ENCODE measurements at places on chromosomes 13 and 19.

GRCh38 chr13:48006396-48006795 is 5.3 kb upstream of the SUCLA2 start:
- no peak for DNase-seq

GRCh38 chr19:21519488-21519887 is 14.1 kb downstream of the ZNF429 start:
- DNase-seq = no peak

DNA sequence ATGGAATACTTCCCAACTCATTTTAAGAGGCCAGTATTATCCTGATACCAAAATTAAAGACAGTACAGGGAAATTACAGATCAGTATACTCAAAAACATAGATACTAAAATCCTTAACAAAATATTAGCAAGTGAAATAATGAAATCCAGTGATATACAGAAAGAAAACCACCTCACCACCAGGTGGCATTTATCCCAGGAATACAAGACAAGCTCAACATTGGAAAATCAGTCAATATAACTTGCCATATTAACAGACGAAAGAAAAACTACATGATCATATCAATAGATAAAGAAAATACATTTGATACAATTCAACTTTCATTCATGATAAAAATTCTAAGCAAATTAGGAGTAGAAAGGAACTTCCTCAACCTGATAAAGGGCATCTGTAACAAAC is 6.7 kb upstream of the GNA15 start:
- no peak for DNase-seq

GRCh38 chr13:61036715-61037114 is 378.9 kb downstream of the PCDH20 start:
- DNase-seq = no peak

DNA sequence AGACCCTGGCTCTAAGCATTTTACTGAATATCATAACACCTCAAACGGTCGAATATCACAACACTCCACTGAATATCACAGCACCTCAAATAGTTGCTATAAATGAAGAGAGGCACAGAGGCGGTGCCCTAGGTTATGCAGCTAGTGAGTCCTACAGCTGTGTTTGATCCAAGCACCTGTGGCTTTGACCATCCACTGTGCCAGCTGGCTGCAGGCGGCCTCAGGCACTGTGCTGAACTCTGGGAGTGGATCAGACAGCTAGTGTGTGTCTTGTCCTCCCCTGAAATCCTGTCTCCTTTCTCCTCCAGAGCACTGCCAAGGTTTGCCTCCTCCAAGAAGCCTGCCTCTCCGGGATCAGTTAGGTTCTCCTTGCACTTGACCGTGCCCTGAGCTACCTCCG is 7.3 kb downstream of the NOSIP start:
- DNase-seq = no peak

All from stimulated activated CD8-positive, alpha-beta memory T cell treated with anti-CD3 and anti-CD28 coated beads, Interleukin-4, amount 100 ng/mL, for 4 hours (primary cell).